CD4-positive, alpha-beta T cell (primary cell): ENCODE measurements at places on chromosomes 3 and 15.
A peak's percentile ranks its signal among the peaks of the same experiment; 100 is the strongest.

DNA sequence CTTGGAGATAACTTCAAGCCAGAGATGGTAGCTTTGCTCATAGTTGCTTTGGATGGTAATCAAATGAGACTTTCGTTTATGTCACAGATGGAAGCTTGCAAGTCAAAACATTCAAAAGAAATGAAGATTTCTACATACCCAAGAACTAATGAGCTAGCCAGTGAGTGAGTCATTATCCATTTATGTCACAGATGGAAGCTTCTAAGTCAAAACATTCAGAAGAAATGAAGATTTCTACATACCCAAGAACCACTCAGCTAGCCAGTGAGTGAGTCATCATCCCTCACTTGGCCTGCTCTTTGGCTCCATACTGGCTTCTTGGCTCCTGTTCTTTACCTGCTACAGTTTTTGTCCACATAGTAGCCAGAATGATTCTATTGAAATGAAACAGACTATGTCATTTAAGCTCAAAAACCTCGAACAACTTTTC is 559.8 kb upstream of the CBLB start:
- no peaks in the 10 kb centered on the region for H3K27me3 ChIP-seq
- no peak overlapping the region for H3K4me3 ChIP-seq
- DNase-seq: no peak
- no peaks in the 10 kb centered on the region for H3K4me1 ChIP-seq
- no peaks in the 10 kb centered on the region for H3K36me3 ChIP-seq

DNA sequence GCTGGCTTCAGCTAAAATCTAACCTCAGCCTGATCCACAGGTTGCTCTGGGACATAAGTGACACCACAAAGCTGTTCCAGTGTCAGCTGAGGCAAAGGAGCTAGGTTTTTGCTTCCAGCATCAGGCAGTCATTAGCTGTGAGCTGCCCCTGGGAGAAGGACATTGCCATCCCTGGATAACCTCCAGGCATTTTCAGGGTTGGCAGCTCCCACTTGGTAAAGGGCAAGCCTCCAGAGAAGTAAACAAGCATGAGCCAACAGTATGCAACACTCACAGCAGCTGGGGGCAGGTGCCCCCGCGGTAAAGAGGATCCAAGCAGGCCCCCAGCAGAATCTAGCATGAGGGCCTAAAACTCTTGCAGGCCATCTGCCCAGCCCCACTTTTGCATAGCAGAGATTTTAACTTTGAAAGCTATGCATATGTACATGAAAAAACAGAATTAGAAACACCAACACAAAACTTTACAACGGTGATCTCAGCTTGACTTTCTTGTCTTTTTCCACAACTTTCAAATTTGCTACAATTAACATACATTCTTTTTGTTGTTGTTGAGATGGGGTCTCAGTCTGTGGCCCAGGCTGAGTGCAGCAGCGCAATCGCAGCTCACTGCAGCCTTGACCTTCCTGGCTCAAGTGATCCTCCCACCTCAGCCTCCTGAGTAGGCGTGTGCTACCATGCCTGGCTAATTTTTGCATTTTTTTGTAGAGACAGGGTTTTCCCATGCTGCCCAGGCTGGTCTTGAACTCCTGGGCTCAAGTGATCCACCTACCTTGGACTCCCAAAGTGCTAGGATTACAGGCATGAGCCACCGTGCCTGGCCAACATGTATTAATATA is 83.8 kb upstream of the TPM1 start:
- no peak overlapping the region for H3K4me3 ChIP-seq
- no peak for DNase-seq
- no peak overlapping the region for H3K27ac ChIP-seq
- H3K4me1 ChIP-seq: no peaks in the 10 kb centered on the region
- H3K36me3 ChIP-seq: no peaks in the 10 kb centered on the region

DNA sequence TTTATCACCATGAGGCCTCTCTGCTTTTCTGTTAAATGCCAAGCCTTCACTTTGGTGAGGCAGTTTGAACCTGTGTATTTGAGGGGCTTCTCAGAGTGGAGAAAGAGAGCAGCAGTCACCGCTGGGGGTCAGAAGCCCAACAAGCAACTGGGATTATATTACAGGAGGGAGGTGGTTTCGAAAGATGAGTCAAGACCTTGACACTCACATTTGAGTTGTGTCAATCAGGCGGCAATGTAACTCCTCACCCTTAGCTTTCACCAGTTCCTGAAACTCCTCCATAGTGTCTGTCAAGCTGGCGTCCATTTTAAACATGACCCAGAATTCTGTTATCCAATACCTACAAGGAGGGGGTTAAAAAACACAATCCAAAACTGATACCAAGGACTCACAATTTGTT is 46.5 kb downstream of the RASGRP1 start:
- H3K36me3 ChIP-seq: peaks cover 89% of the 10 kb centered on the region
- no peak for DNase-seq
- no peak overlapping the region for H3K4me3 ChIP-seq
- H3K27ac ChIP-seq: no peak overlapping the region

DNA sequence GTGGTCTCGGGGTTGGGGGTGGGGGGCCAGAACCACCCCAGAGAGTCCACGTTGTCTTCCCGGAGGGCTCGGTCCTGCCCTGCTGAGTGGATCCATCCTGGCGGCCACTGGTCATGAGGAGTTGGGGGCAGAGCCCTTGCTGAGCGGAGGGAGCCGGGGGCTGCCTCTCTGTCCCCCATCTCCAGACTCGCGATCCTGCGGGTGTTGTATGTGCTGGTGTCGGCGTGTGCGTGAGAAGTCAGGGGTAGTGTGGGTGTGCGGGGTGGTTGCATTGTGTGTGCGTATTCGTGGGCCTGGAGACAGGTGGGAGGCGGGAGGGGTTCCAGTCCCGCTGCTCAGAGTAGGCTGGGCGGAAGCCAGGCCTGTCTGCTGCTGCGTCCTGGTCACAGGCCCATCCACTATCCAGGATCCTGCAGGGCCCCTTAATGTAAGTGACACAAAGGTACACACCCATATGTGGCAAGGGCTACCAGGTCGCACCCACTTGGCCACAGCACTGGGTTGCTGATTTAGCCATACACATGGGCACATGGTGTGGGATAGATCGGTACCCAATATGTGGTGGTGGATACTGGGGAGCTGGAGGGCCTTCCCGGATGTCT is 30.7 kb downstream of the NBEAL2 start:
- DNase-seq: peak; percentile 33
- H3K4me1 ChIP-seq: peaks cover 10% of the 10 kb centered on the region
- H3K36me3 ChIP-seq: peaks cover 50% of the 10 kb centered on the region

GRCh38 chr3:117531078-117531767 is 821.6 kb downstream of the TUSC7 start:
- no peaks in the 10 kb centered on the region for H3K27me3 ChIP-seq
- no peaks in the 10 kb centered on the region for H3K4me1 ChIP-seq
- no peak overlapping the region for H3K4me3 ChIP-seq
- DNase-seq: no peak

DNA sequence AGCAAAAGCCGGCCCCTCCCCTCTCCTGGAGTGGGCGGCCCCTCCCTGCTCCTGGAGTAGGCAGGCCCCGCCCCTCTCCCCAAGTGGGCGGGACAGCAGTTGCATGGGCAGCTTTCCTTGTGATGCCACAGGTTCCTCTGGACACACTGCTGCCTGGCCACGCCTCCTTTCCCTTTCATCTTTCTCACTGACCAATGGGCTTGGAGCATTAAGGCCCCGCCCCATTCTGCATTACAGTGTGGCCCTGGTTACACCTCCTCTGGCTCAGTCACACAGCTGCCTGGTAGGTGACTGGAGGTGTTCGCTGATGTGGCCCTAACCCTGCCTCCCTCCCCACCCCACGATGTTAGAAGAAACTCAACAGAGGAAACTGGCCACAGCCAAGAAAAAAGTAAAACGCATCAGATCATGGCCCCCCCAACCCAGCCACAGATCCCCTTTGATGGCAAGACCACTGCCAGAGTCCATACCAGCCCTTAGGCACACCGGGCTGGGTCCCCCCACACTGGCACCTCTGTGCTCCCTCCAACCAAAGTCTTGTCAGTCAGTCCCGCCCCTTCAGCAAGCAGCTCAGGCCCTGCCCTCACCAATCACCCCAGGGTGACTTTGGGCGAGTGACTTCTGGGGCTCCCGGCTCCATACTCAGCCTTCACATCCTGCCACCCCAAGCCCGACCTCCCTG is 84.3 kb downstream of the ADAMTS7 start:
- no peak overlapping the region for H3K27ac ChIP-seq
- no peaks in the 10 kb centered on the region for H3K4me1 ChIP-seq
- no peaks in the 10 kb centered on the region for H3K36me3 ChIP-seq
- H3K4me3 ChIP-seq: no peak overlapping the region
- no peaks in the 10 kb centered on the region for H3K27me3 ChIP-seq
- DNase-seq: no peak
